Stimulated activated CD8-positive, alpha-beta memory T cell treated with anti-CD3 and anti-CD28 coated beads, Interleukin-15, amount 100 ng/mL, for 24 hours (primary cell): ENCODE measurements at places on chromosomes 1 and 21.

DNA sequence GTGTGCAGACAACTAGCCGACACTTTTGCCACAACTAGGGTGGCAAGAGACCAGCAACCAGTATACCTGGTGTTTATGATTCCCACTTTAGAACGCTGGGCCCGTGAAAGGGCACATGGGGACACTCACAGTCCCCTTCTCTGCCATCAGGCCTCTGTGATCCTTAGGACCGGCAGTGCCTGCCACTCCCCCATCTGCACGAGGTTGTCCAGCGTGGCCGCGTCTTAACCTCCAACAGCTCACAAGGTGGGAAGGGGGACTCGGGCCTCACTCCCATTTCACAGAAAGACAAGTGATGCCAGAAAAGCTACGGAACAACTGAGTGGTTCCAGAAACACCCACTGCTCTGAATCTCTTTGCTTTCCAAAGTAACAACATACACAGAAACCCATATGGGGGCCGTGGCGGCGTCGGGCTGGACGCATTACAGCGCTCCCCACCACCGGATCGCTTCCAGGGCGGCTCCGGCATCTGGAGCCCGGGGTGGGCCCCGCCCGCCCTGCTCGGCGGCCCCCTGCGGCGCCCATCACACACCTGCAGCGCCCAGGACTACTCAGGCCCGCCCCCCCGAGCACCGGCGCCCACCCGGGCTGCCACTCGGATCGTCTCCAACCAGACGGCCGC is 1.0 kb downstream of the ZNF496 start:
- DNase-seq, result no peak

GRCh38 chr1:212607913-212608391 is 609 bp upstream of the ATF3 start:
- no peak for DNase-seq

DNA sequence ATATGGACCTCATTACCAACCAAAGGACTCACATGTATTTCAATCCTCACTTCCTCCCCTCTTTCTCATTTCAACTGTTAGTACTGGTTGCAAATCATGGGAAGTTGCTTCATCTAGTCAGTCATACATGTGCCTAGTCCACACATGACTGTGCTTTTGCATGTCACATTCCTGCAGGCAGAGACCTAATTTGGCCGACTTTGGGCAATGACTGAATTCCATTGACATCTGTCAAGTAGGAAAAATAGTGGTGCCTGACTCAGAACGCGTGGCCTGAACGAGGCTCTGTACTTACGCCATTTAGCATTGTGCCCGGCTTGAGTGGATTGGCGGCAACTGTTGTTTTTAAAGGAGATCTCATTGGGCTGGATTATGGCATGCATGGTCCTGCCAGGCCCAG is 18.0 kb downstream of the PTPRU start:
- no peak for DNase-seq

- DNase-seq, result no peak
These were observed 407.8 kb downstream of the DUSP10 start for GRCh38 chr1:221334062-221334461.
